ENCODE measurements at places on chromosomes 5 and 9.

DNA sequence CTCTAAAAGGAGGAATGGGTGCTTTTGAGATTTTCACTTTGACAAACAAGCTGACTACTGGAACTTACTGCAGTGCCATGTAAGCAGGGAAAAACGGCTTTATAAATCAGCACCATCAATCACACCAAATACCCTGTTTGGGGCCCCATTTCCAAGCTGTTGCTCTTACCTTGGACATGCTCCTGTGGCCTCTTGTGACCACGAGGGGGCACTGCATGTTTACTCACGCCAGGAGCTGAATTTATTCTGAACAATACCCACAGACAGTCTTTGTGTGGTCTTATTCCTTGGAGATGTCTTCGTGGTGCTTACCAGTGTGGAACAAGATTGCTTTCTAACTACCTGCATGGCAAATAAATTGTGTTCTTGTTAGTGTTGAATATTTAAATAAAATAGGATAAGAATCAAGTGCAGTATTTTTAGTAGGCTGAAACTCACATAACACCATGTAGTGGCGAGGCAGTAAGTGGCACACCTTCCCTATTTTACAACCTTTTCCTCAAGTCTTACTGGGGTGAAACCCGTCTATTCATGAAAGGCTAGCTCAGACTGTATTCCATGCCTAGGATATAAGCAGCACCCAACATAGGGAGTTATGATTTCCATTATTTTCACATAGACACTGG, 155.5 kb upstream of the NMUR2 start:
- DNase-seq: no peak

DNA sequence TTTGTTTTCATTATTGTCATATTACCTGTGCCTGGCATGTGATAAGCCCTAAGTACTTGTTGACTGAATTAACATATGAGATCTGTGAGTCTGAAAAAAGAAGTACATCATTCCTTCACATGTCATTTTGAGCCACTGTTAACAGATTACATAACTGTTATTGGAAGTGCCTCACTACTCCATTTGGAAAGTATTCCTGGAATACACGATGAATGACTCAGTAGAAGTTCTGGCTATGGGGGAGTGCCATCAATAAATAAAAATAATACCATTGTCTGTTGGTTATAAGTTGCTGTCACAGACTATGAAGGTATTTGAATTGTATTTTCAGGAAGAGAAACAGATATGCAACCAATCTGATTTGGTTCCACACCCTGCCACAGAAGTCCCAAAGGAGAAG, 12.9 kb downstream of the NIPSNAP3B start:
- no peak for DNase-seq

- no peak for DNase-seq
Measured at GRCh38 chr9:26723486-26723885, 169.1 kb downstream of the CAAP1 start.

DNA sequence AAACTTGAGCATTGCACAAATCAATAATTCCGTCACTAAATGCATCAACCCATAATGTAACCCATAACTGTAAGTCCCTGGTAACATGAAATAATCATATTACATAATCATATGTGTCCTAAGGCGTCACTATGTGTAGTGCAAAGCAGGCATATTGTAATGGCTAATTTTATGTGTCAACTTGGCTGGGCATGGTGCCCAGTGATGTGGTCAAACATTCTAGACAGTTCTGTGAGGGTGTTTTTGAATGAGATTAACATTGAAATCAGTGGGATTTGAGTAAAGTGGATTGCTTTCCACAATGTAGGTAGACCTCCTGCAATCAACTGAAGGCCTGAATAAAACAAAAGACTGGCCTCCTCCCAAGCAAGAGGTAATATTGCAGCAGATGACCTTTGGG, 794.4 kb upstream of the ACO1 start:
- DNase-seq: no peak

DNA sequence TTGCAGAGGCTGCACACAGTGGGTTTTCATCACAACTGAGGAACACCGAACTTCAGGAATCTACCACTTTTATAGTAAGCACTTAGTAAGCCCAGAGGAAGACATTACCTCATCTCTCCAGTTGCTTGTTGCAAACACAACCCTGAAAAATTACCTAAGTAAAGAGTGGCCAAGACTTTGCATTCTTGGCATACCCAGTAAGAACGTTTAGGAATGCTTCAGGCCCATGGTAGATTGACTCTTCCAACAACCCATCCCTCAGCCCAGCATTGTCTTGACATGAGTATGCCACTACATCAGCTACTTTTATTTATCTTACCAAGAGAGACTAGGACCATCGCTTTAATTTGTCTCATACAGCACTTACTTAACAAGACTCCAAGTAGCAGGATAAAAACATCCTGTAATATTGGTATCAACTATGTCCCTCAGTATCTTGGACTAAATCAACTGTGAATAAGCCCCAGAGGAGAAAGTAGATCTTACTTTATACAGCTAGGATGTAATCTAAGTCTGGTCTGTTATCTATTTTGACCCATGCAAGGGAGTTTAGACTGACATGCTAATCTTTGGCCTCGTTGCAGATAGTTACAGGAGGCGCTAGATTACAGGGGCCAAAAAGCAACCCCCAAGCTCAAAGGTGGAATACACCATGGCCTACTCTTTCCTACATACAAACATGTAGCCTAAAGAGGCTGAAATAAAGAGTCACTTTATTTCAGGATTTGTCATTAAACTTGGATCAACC, 114.9 kb downstream of the INVS start:
- no peak for DNase-seq

All from stimulated activated CD8-positive, alpha-beta memory T cell treated with anti-CD3 and anti-CD28 coated beads, Interleukin-4, amount 100 ng/mL, for 1 hour (primary cell).